ENCODE measurements at places on chromosomes 13 and 19.

DNA sequence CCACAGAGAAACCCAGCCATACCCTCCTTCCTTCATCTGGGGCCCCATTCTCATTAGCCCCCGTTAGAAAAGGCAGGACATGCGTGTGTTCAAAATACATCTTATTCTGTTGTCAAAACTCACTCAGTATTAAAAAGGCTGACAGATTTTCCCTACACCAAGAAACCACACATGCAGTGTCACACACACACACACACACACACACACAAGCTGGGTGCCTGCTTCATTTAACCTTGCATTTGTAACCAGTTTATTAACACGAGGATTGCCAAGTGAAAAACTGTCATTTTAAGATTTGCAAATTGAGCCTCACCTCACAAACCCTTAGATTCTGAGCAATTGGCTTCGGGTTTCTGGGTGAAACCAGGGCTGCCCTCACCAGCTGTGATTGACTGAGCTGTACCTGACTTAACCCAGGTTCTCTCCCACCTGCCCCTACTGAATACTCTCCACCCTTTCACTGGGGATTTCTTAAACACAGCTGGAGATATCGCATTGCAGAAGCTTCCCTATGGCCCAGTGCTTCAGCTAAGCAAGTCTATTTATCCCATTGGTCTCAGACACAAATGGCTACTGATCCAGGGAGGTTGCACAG is 172.7 kb upstream of the ZNF507 start:
- DNase-seq = no peak

GRCh38 chr13:66341635-66342377 is 888.3 kb downstream of the PCDH9 start:
- DNase-seq = no peak

DNA sequence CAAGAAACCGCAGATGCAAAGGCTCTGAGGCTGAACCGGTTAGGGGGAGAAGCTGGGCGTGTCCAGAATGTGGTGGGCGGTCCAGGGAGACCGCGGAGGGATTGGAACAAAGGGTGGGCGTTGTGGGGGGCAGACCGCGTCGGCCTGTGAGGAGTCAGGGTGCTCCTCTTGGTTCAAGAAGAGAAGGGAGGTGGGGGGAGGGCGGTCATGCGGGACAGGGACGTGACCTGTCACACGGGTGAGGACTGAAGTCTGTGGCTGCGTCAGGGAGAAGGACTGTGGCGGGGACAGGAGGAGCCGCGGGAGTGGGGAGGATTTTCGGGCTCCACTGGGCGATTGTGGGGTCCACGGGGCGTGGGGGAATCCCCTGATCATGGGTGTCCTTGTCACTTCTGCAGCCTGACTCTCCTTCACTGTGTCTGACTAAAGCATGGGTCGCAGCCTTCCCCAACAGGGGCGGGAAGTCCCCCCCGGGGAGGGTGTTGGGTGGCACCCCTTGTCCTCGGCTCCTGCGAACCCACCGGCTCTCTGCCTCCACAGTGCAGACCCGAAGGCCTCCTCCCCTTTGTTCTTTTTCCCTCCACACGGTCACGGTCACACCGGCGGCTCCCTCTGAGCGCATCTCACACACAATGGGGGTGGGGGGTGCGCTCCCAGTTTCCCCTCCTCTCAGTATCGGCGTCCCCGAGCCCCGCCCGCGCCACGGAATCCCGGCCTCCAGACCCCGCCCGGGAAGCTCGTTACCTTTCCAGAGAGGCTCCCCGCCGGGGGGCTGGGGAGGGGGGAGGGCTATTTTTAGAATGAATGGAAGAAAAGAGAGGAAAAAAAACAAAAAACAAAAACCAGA is 16.4 kb upstream of the KCNN1 start:
- peak; percentile 19 for DNase-seq

DNA sequence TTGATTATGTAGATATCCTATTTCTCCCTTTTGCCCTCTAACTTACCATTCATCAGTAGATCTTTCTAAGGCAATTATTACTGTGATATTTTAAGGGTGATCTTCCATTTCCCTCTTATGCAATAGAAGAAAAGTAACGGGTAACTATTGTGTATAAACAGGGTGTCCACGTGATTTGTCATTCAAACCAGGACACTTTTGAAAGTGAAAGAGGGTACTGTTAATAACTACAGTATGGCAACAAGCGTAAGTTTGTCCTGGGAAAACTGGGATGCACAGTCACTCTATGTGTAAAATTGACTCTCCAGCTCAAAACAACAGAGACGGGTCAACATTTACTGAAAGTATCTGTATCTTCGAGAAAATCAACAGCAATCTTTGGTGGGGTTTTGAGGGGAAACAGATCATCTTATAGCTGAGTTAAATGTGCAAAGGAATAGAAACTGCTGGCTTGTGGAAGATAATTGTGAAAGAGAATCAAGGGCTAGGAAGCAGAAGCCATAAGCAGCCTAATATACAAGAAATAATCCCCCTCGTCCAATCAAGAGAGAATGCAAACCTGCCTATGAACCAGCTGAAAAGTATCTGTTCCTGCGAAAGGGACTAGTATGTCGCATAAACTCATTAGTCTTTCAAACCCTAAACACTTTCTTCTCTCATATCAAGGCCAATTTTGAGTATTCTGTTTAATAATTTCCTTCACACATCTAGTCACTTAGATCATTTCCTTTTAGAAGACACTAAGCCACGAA is 126.7 kb downstream of the FOXO1 start:
- DNase-seq = no peak

DNA sequence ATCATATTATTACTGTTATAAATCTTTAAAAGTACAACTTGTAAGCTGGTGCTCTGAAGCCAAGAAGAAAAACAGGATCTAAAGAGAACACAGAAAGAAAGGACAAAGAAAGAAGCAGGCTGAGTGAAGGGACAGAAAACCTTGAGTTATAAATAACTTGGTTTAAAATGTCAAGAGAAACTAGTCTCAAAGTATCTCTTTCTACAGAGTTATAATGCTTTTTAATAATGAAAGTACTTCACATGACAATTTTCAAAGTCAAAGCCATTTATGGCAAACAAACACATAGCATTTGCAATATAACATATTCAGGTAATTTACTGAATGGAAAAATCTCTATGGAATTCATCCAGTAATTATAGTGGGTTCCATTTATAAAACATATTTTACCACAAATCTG is 33.4 kb downstream of the CAB39L start:
- DNase-seq = no peak

DNA sequence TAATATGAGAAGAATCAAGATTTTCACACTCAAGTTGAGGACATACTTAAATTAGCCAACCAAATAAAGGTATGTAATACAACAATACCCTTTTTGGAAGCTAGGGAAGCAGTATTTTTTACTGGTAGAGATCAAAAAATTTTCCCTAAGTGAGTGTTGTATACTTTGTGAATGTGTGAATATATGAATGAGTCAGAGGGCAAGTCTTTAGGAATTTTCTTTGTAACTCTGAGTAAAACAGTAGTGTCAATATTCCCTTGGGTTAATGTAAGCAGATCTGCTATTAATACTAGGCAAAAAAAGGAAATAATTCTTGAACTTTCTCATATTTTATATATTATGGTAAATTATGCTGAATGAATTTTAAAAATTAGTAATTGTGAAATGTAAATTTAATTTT is 1161.8 kb upstream of the MIR17HG start:
- DNase-seq = no peak

GRCh38 chr13:29496241-29496712 is 99.2 kb downstream of the SLC7A1 start:
- DNase-seq = no peak

DNA sequence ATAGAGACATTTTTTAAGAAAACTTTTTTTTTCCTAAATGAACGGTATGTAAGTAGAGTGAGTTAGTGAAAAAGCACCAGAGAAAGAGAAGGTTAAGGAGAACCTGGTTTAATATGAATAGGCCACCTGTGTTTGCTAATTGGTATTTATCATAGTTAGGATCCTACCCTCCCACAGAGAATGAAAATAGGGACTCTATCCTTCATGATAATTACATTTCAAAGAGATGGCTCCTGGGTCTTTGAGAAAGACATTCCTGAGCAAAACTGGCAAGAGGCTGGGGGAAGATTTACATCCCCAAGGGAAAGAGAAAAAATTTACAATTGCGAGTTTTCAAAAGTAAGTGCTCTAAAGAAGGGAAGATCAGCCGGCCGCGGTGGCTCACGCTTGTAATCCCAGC is 1284.5 kb downstream of the SLITRK1 start:
- no peak for DNase-seq

DNA sequence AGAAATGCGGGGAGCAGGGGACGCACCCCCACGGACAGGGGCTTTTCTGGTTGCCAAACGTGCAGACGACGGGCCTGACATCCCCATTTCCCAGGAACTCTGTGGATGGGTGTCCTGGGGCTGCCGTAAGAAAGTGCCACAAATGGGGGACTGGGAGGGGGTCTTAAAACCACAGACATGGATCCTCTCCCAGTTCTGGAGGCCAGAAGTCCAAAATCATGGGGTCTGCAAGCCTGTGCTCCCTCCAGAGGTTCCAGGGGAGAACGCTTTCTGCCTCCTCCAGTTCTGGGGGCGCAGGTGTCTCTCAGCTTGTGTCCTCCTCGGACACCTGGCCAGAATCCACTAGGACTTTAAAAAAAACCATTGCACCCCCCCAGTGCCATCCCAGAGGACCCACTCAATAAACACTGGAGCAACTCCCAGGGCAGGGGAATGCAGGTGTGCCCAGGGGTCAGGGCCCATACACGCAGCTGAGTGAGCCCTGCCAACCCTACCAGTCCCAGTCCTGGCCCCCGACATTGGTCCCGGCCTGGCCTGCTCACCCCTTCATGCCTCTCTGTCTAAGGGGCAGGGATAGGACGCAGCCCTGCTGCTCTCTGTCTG is 103.9 kb downstream of the GADD45B start:
- DNase-seq = no peak

GRCh38 chr13:46307554-46307953 is 79.5 kb downstream of the RUBCNL start:
- no peak for DNase-seq

DNA sequence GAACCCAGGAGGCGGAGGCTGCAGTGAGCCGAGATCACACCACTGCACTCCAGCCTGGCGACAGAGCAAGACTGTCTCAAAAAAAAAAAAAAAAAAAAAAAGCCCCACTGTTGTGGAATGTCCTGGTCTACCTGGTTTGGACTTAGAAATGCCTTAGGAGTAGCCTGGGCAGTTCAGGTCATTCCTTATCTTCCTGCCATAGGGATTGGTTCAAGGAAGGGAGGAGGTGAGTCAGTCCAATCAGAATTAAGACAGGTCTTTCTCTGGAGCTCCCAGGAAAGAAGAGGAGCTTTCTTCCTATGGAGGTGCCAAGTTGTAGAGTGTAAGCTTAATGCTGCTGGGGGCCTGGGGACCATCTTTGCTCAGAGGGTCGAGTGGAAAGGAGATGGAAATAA is 44.8 kb downstream of the SIPA1L3 start:
- no peak for DNase-seq

DNA sequence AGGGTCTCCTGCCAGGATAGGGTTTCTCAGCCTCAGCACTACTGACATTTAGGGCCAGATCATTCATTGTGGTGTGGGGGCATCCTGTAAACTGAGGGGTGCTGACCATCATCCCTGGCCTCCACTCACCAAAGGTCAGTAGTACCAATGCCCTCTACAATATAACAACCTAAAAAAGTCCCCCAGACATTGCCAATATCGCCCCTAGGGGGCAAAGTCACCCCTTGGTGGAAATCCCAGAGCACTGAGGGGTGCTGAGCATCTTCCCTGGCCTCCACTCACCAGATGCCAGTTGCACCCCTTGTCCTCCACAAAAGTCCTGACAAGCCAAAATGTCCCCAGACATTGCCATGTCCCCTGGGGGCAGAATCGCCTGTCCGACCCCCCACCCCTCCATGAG is 21.6 kb downstream of the CPAMD8 start:
- no peak for DNase-seq

- no peak for DNase-seq
Measured at GRCh38 chr13:46473806-46474205, 79.2 kb upstream of the LRCH1 start.

DNA sequence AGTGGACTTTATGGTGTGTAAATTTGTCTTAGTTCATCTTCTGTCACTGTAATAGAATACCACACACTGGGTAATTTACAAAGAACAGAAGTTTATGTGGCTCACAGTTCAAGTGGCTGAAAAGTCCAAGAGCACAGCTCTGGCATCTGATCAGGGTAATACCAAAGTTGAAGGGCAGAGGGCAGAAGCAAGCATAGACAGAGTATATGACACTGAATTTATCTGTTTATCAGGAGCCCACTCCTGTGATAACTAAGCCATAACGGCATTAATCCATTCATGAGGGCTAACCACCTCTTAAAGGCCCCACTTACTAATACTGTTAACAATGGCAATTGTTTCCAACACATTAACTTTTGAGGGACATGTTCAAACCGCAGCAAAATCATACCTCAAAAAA is 4.0 kb upstream of the RFXAP start:
- no peak for DNase-seq

GRCh38 chr13:66875264-66875663 is 354.9 kb downstream of the PCDH9 start:
- no peak for DNase-seq

GRCh38 chr13:28093881-28094280 is 6.5 kb downstream of the FLT3 start:
- no peak for DNase-seq

DNA sequence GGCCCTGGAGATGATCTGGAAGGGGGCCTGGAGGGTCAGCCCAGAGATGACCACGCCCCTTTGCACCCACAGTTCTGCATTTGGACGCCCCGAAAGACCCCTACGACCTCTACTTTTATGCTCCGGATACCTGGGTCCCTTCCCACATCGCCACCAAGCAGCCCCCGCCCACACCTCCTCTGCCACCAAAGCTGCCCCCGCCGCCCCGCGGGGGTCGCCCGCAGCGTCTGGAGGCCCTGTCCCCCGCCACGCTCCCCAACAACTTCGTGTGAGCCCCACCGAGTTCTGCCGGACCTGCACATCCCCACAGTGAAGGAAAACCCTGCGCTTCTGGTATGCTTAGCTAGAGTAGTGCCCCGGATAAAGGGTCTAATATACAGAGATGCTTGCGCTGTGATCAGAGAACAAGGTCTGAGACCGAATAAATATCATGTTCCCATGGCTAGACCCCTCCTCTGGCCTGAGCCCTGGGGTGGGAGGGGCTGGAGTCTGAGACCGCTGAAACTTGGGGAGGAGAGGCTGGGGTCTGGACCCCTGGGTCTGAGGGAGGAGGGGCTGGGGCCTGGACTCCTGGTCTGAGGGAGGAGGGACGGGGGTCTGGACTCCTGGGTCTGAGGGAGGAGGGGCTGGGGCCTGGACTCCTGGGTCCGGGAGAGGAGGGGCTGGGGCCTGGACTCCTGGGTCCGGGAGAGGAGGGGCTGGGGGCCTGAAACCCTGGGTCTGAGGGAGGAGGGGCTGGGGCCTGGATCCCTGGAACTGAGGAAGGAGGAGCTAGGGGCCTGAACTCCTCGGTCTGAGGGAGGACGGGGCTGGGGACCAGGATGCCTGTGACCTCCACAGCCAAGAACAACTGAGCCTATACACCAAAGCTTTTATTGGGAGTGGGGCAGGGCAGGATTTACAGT is 3.6 kb downstream of the GFY start:
- no peak for DNase-seq

DNA sequence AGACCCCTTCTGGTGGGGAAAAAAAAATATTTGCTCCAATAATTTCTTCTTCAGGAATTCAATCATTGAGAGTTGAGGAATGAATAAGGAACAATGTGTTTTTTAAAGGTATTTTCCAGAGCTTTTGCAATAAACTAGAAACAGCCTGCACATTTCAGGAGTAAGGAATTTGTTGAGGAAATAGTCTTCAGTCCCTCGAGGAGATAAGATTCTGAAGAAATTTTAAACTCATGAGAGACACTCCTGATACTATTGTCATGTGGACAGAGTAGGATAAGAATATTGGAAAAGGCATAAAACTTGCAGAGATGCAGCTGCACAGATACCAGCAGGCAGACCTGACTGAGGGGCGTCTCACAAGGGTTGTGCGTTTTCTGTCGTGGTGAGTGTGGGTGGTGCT is 36.6 kb downstream of the COMP start:
- DNase-seq = no peak

All from stimulated activated CD4-positive, alpha-beta T cell treated with anti-CD3 and anti-CD28 coated beads, Interleukin-1b, Interleukin-23, amount 100 ng/mL, for 48 hours (primary cell).